ENCODE measurements at places on chromosomes 7 and 10.

DNA sequence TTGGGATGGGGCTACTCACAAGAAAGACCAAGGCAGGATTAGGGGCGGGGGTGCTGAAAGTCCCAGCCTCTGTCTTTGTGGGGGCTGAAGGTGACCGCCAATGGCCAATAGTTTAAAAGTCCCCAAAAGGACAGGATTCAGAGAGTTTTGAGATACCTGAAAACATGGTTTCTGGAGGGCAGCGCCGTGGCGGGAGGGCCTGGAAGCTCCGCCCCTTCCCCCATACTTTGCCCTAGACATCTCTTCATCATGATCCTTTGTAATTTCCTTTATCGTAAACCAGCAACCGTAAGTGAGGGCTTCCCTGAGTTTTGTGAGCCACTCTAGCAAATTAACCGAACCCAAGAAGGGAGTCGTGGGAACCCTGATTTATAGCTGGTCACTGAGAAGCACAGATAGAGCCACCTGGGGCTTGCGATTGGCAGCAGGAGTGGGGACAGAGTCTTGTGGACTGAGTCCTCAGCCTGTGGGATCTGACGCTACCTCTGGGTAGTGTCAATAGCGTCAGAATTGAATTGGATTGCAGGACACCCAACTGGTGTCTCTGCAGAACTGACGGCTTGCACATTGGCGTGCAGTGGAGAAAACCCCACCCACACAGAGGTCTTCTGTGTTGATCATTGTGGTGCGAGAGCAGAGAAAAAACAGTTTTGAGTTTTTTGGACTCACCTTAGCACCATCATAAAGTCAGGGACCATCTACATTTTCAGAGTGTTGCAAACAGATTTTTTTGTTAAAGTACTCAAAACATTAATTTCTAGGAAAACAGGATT lies 169.3 kb downstream of the USP6NL start:
- DNase-seq = no peak

DNA sequence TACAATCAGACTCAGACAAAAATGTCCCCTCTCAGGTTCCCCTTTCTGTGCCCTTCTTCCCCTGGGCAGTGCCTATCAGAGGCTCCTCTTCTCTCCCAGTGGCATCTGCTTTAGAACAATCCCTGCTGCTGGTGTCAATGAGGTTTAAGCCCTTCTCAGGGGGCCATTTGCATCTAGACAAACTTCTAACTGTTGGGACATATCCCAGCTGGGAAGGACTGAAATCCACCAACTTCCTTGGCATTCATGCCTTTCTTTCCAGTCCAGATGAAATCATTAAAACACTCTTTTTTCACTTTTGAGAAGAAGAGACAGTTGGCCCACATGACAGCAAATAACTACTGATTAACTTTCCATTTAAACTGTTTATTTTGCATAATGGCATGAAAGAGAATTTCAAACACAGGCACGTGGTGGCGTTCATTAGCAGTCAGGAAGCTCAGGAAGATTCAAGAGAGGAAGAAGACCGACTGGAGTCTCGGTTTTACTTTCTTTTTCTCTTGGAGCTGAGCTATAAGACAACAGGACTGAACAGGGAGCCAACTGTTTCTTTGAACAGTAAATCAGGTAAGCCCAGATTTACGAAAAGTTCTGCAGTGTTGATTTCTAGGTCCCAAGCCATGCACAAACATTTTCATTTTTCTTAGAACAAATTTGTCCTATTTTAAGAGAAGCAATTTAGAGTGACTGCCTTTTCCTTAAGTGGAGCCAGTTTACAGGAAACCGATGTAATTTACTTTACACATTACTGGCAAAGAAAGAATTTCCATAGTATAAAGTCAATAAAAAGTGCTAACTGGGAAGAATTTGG lies at the start of gene GIMAP2:
TSS of gene GIMAP2 (plus strand) at position 488 of the 811 bp plus-strand sequence. CDS start 1,354 bp downstream, outside the sequence.
- DNase-seq = no peak

DNA sequence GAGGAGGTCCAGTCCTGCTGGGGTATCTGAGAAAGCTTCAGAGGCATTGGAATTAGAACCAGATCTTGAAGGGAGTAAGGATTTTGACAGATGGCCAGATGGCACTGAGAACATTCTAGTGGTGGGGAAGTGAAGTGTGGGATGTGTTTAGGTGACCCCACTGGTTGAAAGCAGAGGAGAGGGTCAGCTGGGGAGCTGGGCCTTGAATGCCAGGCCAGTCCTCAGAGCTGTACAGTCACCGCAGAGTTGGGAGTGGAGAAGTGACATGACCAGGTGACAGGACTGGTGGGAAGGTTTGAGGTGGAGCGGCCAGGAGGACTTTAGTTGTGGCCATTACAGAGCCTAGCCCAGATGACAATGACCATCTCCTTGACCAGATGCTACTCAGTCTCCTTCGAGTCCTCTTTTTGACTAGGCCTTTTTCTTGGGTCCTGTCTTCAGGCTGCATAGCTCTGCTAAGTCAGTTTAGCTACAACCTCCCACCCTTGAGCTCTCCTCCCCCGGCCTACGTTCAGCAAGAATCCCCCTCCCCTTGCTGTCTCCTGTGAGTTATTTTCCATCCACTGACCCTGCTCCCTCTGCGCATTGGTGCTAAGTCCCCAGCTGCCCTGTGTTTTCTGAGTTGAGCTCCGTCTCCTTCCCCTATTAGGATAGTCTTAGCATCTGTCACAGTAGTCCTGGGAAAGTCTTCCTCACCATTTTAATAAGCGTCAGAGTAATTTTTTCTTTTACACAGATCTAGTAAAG lies 56.3 kb downstream of the CCNY start:
- DNase-seq = no peak

DNA sequence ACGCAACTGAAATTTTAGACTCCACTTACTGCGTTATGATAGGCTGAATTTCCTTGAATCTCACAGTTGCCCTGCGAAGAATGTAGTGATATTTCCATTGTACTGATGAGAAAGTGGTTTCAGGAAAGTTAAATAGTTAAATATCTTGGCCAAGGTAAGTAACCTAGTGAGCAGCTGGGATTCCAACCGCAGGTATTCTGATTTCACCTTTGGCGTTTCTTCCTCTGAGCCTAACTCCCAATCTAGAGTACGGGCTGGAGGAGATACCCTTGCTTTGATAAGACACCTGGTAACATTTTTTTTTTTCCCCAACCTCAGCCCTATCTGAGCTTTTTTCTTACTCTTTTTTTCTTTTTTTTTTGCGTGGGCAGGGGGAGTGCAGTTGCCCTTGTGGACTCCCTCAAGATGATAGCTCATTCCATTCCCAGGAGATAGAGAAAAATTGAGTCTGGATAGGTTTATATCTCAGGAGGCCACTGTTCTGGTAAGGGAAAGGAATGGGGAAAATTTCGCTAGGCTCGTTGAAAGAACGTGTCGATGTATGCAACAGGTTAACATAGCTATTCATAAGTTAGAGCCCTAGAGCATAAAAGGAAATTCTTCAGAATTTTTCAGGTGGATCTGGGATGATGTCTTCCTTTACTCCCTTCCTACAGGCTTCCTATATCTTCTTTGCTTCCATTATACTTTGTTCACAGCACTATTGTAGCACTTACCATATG lies 3.1 kb upstream of the TAS2R38 start:
- no peak for DNase-seq

- peak; percentile 65 for DNase-seq
Measured at GRCh38 chr10:102120142-102120990, at the start of gene LDB1. Gene LDB1 (minus strand): TSS chr10:102120368. CDS start chr10:102120110, 258 bp downstream.

- no peak for DNase-seq
Measured at GRCh38 chr7:6032641-6033040, 1.5 kb downstream of the ANKRD61 start.

DNA sequence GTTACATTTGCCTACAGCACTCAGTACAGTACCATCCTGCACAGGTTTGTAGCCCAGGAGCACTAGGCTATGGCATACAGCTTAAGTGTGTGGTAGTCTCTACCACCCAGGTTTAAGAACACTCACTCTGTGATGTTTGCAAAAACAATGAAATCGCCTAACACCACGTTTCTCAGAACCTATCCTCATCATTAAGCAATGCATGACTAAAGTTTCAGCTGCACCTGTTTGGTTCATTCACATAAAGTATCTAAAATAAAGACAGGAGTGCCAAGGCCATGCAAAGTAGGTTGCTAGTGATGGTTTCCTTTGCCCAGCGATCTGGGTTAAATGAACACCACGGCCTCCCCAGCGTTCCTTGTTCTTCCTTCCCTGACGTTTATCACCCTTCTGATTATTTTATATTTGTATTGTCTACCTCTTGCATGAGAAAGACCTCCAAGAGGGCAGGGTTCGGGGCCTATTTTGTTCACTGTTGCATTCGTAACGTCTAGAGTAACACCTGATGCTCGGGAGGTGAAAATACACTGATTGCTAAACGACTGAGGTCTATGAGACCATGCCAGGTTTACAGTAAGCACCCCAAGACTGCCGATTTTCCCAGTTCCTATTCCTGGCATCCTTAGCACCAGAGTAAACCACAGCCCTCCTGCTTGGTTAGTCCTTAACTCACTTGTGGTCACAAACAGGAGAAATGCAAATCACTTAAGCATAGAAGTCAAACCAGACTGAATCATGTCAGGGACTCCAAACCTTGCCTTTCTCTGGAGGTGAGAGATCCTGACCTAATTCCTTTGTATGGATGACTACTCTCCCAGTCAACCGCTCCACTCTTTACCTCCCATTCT lies 204.1 kb upstream of the NFE2L3 start:
- no peak for DNase-seq

DNA sequence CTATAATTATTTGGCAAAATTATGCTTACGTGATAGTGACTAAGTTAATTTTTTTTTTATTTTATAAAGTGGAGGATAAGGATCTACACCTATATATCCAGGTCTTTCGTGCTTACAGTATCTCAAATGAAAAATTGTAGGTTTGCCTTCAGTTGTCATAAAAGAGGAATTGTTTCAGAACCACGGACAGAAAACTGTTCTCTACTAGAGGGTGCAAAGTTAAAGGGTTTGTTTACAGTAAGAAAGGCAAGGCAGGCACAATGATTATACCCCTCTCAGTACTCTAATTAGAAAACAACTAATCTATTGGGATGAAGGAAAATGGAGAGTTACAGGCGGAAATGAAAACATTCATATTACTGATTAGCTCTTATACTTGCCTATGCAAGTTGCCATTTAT lies 1.5 kb downstream of the PCLO start:
- DNase-seq = no peak

GRCh38 chr7:74344786-74345185 lies 55.6 kb downstream of the CLIP2 start:
- no peak for DNase-seq

DNA sequence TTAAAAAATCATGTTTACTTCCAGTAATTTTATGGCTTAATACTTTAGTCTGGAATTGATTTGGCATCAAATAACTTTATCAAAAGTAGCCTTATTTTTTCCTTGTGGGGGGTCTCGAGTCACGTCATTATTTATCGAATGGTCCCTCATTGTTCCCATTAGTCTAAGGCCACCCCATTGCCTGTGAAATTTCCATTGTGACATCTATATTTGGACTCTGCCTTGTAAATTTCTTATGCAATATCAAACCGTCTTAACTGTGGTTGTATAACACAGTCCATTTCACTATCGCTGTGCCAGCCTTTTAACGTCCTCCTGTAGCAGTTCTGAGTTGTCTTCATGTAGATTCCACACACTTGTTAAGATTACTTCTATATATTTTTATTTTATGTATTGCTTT lies 103.9 kb upstream of the RET start:
- DNase-seq = no peak

DNA sequence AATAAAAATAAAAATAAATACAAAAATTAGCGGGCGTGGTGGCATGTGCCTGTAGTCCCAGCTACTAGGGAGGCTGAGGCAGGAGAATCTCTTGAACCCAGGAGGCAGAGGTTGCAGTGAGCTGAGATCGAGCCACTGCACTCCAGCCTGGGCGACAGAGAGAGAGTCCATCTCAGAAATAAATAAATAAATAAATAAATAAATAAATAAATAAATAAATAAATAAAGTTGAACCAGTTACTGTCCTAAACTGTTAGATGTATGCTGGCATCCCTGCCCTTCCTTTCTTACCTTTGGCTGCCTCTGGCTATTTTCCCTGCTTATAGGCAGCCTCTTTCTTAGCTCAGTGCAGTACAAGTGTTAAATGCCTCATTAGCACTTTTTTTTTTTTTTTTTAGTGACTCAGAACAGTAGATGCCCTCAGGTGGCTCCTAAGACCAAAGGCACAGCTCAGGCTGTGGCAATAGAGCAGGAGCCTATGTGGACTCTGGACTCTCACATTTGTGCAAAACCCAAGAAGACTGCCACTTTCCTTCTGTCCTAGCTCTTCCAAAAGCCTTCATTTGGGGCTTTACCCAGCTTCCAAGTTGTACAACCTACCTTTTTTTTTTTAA lies 30.6 kb upstream of the CABCOCO1 start:
- no peak for DNase-seq

DNA sequence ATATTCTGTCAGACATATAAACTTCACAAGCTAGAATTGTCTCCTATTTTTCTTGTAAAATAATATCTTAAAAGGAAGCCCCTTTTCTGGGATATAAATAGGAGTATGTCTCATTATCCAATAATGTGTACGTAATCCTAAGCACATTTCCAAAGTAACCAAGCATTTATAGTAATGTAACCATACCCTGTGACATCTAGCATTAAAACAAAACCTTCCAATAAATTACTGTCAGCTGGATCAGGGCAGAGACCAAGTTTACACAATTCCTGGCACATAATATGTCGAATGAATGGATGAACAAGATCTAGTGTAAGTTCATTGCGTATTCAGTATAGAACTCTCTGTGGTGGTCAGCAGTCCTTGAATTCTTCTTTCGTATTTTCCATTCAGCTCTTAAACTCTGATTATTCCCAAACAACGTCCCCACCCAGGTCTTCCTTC lies 14.3 kb downstream of the CPED1 start:
- no peak for DNase-seq

DNA sequence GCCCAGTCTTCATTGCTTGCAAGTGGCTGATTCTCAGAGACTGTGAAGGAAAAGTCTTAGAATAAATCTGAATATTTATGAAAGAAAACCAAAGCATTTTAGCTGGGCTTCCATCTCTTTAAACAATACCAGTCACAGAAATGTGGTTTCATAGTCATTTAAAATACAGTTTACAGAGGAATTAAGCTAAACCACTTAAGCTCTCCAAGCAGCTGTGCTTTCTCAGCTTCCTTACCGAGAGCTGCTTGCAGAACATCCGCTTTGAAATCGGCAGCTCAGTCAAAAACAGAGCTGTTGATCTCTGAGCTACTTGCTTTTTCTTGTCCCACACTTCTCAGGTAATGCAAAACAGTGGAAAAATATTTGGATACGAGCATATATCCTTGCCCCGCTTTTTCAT lies 134.5 kb downstream of the DYNC1I1 start:
- DNase-seq = no peak

GRCh38 chr10:6083523-6084475 lies 5.0 kb upstream of the RBM17 start:
- no peak for DNase-seq

GRCh38 chr10:50392966-50393718 lies 141.8 kb upstream of the ASAH2 start:
- no peak for DNase-seq
